NCI-H1417 treated with DMSO at 0.1 percent for 48 hours (cell line): ENCODE measurements at places on chromosomes 2 and 18.

DNA sequence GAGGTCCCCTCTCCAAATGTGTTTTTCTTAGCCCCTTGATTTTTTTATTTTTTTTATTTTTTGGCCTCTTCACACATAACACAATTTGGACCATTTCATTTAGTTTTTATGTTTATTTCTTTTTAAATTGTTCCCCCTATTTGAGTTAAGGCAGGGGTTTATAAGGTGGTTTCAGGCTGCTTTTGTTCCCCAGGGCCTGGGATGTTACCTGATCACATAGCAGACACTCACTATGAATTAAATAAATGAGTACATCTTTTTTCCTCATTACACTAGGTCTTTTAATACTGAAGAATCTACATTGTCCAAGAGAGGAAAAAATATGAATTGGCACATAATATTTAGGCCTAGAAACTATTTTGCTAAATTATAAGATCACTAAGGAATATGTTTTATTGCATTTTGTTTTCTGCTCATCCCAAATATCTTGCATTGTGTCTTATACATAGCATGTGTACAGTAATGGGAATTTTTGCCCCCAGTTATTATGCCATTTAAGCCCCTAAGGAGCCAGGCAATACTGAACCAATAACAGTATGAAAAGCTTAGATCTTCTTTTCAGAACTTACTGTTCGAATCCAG lies 112.4 kb upstream of the MAPRE2 start:
- no peak for DNase-seq

- DNase-seq = no peak
Measured at GRCh38 chr2:117997872-117998454, 15.9 kb downstream of the CCDC93 start.

DNA sequence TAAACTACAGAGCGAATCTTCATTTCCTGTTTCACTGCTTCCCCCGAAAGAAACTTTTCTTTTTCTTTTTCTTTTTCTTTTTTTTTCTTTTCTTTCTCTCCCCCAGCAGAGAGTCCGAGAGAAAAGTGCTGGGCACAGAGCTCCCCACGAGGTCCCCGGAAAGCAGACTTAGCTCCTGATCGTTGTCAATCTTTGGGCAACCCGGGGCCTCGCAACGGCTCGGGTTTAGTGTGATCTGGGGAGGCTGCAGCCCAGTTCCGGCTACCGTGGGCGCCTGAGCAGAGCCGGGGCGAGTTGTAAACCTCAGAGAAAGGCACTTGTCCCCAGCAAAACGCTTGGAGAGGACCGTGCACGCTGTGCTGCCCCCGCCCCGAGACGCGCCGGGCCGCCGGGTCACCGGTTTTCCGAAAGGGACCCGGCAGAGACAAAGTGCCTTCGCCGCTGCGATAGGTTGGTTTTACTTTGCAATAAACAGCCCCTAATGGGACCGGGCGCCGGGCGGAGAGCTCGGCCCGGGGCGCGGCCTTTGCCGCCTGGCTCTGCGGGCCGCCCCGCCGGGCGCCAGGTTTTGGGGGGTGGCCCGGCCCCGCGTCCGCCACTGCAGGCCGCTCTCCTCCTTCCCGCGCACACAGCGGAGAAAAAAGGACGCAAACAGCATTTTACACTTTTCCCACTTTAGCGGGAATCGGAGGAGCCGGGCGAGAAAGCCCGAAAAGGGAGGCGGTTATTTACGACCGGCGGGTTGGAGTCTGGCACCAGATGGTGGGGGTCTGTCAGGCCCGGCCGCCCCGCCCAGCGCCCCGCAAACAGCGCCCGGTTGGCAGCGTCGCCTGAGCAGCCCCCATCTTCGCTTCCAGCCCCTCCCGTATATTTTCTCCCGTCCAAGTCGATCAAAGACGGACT lies 136.0 kb downstream of the INSIG2 start:
- no peak for DNase-seq

DNA sequence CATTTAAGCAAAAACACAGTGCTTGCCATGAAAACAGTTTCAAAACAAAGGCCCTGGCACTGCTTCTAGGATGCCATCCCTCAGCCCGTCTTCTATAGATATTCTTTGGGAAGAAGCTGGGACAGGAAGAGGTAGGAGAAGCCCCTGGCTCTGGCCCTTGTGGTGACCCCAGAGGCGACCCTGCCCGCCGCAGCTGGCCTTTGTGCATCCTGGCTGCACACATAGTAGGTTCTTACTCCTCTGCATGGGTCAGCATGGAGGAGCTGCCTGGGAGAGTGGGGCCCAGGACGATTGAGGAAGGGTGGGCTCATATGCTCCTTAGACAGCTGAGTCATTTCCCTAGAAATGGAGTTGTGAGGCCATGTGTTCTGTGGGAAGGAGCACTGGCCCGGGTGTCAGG lies 44.4 kb upstream of the OTOF start:
- no peak for DNase-seq

- no peak for DNase-seq
Measured at GRCh38 chr2:176934869-176935415, 277.7 kb upstream of the HNRNPA3 start.

DNA sequence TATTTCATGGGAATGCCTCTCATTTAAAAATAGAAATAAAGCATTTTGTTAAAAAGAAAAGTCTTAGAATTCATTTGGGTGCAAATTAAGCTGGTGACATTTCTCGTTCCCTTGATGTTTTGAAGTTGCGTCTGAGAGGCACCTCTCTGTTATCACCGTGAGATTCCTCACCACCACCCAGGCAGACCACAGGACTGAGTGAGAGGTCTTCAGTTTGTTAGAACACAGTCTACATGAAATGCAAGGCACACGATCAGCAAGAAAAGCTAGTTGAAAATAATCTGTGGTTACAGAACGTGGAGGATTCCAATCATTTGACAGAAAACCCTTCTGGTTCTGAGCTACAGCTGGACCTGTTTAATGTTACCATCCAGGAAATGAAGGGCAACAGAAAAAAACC lies 116.0 kb downstream of the UXS1 start:
- DNase-seq = no peak

DNA sequence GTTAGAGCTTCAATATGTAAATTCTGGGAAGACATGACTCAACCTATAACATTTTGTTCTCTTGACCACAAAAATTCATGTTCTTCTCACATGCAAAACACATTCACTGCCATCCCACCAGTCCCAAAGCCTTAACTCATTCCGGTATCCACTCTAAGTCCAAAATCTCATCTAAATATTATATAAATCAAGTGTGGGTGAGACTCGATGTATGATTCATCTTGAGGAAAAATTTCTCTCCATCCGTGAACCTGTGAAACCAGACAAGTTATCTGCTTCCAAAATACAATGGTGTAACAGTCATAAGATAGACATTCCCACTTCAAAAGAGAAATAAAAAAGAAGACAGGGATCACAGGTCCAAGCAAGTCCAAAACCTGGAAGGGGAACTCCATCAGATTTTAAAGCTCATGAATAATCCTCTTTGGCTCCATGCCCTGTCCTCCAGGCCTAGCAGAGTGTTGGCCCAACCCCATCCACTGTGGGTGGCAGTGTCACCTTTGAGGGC lies 101.3 kb downstream of the RAD51AP2 start:
- no peak for DNase-seq

DNA sequence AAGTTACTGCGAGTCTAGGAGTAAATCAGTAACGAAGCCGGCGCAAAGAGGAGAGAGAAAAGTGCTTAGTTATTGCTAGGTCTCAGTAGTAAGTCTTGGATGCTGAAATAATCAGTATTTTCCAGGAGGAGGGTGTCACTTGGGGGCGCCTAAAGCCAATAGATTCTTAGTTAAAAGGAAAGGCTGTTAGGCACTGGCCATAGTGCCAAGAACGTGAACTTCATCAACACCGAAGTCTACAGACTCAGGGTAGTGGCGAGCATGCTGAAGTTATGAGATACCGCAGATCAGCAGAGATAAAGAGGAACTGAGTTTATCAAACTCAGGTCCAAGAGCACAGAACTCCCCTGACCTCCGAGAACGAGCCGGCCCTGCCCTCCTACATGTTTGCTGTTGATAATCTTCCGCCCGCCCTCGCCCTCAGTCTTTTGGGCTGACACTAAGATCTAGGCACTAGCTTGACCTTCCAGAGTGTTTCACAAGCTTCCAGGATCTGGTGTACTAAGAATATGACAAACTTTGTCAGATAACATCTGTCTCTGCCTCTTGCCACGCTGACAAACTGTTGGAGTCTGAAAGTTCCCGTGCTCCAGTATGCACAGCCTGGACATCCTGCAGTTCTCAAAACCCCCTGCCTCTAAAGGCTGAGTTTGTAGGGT lies 49.2 kb downstream of the CYB5A start:
- DNase-seq = no peak

DNA sequence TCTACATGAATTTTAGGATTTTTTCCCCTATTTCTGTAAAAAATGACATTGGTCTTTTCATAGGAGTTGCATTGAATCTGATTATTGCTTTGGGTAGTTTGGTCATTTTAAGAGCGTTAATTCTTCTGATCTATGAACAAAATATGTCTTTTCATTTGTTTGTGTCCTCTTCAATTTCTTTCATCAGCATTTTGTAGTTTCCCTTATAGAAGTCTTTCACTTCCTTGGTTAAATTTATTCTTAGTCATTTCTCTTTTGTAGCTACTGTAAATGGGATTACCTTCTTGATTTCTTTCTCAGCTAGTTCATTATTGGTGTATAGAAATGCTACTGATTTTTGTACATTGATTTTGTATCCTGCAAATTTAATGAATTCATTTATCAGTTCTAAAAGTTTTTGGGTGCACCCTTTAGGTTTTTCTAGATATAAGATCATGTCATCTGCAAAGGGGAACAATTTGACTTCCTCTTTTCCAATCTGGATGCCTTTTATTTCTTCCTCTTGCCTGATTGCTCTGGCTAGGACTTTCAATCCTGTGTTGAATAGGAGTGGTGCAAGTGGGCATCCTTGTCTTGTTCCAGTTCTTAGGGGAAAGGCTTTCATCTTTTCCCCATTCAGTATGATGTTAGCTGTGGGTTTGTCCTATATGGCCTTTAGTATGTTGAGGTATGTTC lies 36.6 kb upstream of the AAK1 start:
- DNase-seq = no peak

DNA sequence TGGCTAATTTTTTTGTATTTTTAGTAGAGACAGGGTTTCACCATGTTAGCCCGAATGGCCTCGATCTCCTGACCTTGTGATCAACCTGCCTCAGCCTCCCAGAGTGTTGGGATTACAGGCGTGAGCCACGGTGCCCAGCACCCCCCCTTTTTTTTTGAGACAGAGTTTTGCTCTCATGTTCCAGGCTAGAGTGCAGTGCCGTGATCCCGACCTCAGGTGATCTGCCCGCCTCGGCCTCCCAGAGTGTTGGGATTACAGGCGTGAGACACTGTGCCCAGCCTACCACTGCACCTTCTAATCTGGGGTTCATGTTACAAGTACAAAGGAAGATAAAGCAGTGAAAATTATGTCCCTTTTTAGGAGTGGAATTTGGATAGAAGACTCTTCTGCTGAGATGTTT lies 41.5 kb upstream of the CABLES1 start:
- no peak for DNase-seq

- no peak for DNase-seq
Measured at GRCh38 chr18:56563568-56563967, 74.8 kb downstream of the TXNL1 start.

- DNase-seq = no peak
Measured at GRCh38 chr18:3832025-3832638, 382.2 kb downstream of the TGIF1 start.

DNA sequence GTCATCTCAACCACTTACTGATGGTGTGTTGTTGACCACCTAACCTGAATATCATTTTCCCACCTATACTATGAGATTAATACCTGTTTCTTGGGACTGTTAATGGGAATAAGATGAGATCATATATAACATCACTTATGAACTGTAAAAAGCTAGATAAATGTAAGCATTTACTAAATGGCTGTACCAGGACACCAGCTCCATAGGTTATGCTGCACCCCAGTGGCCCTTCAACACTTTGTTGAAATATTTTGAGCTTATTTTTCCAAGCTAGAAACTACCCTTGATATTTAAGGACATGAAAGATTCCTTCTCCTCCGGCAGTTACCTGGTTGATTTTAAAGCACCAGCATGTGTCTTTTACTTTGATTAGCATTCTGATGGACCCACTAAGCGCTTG lies 138.0 kb upstream of the CDCA7 start:
- no peak for DNase-seq
